ENCODE measurements at places on chromosomes 3 and 15. TPM values are rescaled to one million over a fixed set of nuclear protein-coding genes. Genes with fewer than 3 reads are reported as not detected.

The SPTBN5 gene
- 1.3 TPM for total RNA-seq

The SERINC4 gene
- not detected for total RNA-seq

The C3orf49 gene
- not detected for total RNA-seq

The RSRC1 gene
- total RNA-seq = 41.0 TPM

The SPATA12 gene
- not detected for total RNA-seq

The THPO gene
- total RNA-seq = 1.1 TPM
